ENCODE measurements at places on chromosomes 16 and 17. TPM values are rescaled to one million over a fixed set of nuclear protein-coding genes. Genes with fewer than 3 reads are reported as not detected.
A peak's percentile ranks its signal among the peaks of the same experiment; 100 is the strongest.

DNA sequence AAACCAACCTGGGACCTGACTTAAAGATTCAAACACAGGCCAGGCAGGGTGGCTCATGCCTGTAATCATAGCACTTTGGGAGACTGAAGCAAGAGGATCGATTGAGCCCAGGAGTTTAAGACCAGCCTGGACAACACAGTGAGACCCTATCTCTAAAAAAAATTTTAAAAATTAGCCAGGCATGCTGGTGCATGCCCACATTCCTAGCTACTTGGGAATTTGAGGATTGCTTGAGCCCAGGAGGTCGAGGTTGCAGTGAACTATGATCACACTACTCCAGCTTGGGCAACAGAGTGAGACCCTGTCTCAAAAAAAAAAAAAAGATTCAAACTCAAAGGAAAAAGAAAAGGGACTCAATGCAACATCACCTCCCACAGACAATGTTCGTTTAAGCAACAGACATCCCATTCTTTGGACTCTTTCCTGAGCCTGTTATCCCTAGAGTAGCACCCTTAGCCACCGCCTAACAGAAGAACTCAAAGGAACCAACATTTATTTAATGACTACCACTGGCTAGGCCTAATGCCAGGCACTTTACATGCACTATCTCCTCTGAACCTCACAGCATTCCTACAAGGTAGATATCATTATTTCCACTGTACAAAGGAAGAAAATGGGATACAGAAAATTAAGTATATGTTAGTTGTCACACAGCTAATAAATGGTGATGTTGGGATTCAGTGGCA, 12.7 kb downstream of the MYO18A start:
- no peak for DNase-seq

The MT1M gene
- 0.34 TPM for total RNA-seq

DNA sequence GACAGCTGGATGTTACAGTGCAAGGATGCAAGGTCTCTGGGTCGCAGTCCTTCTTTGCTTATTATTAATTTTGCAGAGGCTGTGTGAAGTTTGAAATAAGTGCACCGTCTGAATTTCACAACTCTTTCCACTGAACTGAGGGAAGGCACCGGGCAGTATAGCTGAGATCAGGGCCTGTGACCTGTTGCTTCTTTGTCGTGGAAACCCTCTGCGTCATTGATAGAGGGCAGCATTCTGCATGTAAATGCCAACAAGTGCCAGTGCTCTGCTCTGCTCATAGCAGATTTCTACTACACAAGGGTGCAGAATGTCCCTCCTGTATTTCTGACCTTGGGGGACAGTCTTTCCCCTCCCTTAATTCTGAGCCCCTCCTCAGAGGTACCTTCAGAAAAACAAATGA, 26.0 kb downstream of the CD300LF start:
- DNase-seq = no peak

The VAT1L gene
- 1.4 TPM for total RNA-seq

The CDR2 gene
- total RNA-seq = 39.0 TPM

- no peak for DNase-seq
These were observed 4.4 kb upstream of the KRT37 start for GRCh38 chr17:41428591-41429291.

- DNase-seq = no peak
These were observed 157.0 kb downstream of the COPRS start for GRCh38 chr17:31702041-31702440.

DNA sequence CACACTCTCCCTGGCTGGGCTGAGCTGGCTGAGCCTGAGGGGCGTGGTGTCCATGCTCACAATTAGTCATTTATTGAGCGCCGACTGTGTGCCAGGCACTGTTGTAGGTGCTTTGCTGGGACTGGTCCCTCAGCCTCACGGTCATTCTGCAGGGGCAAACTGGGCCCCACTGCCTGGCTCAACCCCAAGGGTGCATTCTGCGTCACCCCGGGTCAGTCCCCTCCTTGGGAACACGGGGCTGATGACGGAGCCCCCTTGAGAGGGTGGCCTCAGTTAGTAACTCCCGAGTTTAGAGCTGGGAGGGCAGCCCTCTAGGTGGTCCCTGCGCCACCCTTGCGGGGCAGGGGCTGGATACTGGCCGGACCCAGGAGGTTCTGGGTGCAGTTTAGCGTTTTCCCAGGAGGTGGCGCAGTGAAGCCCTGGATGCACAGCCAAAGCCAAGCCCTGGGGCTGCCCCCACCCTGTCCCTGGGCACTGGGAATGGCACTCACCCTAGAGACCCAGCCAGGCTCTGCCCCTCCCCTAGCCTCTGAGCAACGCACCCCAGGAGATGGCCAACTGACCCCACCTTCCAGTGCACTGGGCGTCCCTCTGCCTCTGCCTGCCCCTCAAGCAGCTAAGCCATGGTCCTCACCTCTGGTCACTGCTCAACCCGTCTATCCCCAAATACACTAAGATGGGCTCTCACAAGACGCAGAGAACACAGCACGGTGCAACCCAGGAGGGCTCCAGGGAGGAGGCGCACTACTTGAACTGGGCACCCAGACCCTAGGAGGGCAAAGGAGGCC, 243.2 kb upstream of the GSE1 start:
- peak; percentile 56 for DNase-seq

The MT1G gene
- not detected for total RNA-seq

GRCh38 chr17:75480281-75480680, 23.8 kb downstream of the TMEM94 start:
- no peak for DNase-seq

- no peak for DNase-seq
These were observed 11.2 kb downstream of the ANKS4B start for GRCh38 chr16:21244518-21245215.

GRCh38 chr17:9842057-9842758, 16.5 kb downstream of the GLP2R start:
- no peak for DNase-seq

GRCh38 chr16:11057711-11058345, 113.5 kb downstream of the CLEC16A start:
- DNase-seq = no peak

The KRT28 gene
- total RNA-seq = not detected

DNA sequence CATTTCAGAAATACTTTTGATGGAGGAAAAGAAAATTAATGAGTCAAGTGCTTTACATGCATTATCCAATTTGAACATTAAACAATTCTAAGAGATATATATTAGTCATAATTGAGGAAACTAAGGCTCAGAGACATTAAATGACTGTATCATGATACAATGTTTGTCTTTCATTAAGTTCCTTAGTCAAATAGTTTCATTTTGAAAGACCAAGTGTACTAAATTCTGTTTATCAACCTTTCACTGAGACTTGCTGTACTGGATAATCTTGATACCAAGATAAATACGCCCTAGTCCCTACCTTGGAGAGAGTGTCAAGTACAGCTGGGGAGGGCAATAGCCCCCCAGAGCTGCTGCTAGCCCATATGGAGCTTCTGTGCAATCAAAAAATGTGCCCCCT, 24.2 kb downstream of the TOM1L2 start:
- peak; percentile 11 for DNase-seq

The AXIN2 gene
- 3.1 TPM for total RNA-seq

DNA sequence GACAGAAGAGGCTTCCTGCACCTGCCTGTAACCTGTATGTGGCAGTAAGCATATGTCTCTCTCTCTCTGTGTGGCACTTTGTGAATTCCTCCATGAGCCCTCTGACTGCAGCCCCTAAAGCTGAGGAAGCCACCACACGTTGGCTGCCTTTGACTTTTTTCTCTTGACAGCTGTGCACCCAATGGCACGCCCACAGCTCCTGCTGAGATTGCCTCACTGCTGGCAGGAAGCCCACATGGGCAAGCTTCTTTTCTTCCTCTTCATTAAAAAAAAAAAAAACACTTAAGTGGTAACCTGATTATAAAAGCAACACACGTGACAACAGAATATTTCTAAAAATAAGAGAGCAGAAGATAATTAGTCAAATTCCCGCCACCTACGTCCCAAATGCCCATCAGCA, 34.0 kb upstream of the PIRT start:
- no peak for DNase-seq

DNA sequence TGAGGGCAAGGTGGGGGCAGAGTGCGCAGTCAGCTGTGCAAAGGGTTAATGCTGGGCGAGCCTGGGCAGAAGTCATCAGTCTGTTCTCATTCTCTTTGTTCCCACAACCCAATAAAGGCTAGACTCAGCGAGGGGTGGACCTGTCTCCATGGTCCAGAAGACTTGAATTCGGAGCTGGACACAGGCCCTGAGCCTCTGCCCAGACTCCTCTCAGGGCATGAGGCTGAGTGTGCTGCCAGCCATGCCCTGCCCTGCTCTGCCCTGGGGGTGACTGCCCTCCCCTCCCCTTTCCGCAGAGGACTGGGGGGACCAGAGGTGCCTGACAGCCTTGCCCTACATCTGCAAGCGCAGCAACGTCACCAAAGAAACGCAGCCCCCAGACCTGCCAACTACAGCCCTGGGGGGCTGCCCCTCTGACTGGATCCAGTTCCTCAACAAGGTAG, 54.5 kb downstream of the MRC2 start:
- DNase-seq = no peak

- DNase-seq = peak; percentile 41
These were observed 4.7 kb upstream of the RBBP6 start for GRCh38 chr16:24534620-24535019.

DNA sequence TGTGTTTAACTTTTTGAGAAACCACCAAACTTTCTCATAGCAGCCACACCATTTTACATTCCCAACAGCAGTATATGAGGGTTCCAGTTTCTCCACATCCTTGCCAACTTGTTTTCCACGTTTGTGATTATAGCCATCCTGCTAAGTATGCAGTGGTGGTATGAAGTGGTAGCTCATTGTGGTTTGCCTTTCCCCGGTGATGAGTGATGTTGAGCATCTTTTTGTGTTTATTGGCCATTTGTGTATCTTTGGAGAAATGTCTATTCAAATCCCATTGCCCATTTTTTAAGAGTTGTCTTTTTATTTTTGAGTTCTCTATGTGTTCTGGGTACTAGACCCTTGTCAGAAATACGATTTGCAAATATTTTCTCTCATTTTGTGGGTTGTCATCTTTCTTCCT, 17.4 kb downstream of the SF3B3 start:
- no peak for DNase-seq

DNA sequence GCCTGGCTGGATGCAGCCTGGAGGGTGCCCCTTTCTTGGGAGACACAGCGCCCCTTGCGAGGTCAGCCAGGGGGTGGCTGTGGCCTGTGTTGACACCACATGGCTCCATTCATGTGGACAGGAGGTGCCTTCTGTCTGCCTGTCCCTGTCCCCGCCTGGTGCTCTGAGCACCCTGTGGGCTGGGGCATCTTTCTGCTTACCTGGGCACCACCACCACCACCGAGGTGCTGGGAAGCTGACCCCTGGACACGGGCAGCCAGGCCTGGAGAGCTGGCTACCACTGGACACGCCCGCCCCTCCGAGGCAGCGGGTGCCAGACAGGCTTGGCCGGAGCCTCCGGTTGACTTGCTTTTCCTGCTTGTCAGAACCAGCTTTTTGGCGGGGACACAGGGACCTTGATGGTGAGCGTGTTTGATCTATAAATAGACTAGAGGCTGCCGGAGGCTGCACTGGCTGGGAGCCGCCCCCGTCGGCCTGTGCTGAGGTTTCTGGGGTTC, 121.3 kb upstream of the GSE1 start:
- no peak for DNase-seq

- DNase-seq = peak; percentile 40
These were observed 37.8 kb upstream of the ULK2 start for GRCh38 chr17:19905502-19905901.

DNA sequence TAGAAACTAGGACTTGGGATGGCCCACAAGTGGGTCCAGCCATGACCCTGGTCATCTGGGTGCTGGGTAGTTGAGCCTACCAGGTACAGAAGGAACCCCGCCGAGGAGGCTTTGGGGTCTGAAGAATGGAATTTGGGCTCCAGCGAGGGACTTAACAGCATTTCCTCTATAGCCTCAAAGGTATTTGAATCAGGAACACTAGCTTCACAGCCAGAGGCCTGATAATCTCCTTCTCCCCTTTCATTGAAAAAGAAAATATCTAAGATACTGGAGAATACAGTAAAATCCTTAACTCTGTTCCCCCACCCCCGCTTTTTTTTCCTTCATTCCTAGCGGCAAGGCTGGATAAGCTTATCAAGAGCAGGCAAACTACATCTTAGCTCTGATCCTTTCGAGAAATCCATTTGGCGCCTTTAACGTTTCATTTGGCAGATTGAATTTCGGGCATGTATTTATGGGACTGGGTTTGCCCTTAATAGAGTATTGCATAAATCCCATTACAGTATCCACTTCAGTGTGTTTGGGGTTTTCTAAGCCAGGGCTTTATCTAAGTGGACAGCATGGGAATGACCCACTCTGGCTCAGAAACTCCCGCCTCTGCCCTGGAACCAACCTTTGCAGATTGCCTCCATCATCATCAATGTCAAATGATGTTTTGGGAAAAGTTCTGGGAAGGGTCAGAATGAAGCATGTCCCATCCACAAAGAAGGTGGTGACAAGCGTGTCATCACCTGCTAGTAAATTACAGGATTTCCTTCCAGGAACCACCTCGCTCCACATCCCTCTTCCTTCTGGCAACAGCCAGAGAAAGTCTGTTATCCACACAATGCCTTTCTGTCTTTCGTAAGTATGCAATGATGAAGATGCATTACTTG, 36.9 kb downstream of the XYLT1 start:
- DNase-seq = no peak

The STX1B gene
- total RNA-seq = 0.70 TPM

DNA sequence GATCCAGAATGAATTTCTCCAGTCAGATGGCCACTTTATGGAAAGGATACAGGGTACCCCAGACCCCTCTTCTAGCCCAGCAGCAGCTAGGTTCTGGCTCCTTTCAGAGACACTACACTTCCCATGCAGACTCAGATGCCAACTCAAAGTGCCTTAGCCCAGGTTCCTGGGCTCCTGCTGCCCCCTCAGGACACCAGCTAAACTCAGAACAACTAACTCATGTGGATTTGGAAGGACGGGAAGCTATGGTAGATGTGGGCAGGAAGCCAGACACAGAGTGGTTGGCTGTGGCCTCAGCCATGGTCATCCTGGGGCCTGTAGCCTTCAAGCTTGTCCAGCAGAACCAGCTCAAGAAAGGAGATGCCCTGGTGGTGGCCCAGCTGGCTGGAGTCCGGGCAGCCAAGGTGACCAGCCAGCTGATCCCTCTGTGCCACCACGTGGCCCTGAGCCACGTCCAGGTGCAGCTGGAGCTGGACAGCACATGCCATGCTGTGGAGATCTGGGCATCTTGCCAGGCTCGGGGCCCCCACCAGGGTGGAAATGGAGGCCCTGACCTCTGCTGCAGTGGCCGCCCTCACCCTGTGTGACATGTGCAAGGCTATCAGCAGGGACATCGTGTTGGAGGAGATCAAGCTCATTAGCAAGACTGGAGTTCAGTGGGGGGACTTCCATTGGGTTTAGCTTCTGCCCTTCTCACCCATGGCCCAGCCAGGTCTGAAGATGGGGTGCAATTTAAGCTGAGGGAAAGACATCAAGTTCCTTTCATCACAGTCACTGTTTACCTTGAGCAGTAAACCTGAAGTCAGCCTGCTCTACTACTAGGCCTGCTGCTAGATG, 111.8 kb downstream of the N4BP1 start:
- peak; percentile 17 for DNase-seq
